ENCODE measurements at places on chromosomes 2 and 18.

- DNase-seq = no peak
Observed at GRCh38 chr2:215777465-215778044, 235.8 kb downstream of the MREG start.

- DNase-seq = no peak
Observed at GRCh38 chr2:206890179-206890578, 49.1 kb upstream of the CPO start.

GRCh38 chr18:31814132-31814531 is 53.5 kb upstream of the SLC25A52 start:
- no peak for DNase-seq

- no peak for DNase-seq
Observed at GRCh38 chr2:113167962-113168340, 5.8 kb upstream of the PSD4 start.

- no peak for DNase-seq
Observed at GRCh38 chr18:21451851-21452250, 148.7 kb downstream of the ESCO1 start.

DNA sequence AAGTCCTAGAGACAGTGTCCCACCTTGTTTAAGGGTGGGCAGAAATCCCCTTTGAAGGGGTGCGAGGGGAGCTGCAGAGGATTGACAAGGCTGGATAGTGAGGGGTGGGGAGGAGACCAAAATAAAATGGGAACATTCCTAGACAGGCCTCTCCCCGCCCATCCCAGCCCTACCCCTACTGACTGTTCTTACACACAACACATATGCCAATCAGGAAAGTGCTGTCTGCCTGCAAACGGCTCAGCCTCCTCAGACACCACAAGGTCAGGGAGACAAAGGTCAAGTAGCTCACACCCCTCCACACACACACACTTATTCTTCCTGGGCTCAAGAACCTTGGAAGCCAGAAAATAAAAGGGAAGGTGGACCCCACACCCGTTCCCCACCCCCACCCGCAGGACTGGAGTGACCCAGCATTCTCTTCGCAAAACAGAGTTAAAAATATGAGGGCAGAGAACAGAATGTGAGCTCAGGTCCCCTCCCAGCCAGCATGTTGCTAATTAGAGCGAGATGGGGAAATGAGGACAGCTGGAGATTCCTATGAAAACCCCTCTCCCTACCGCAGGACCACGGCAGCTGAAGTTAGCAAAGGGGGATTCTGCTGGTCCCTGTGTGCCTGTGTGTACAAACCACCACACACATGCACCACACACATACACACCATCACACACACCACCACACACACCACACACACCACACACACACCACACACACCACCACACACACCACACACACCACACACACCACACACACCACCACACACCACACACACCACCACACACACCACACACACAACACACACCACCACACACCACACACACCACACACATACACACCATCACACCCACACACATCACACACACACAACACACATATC is 197.8 kb downstream of the TNS1 start:
- DNase-seq = no peak

DNA sequence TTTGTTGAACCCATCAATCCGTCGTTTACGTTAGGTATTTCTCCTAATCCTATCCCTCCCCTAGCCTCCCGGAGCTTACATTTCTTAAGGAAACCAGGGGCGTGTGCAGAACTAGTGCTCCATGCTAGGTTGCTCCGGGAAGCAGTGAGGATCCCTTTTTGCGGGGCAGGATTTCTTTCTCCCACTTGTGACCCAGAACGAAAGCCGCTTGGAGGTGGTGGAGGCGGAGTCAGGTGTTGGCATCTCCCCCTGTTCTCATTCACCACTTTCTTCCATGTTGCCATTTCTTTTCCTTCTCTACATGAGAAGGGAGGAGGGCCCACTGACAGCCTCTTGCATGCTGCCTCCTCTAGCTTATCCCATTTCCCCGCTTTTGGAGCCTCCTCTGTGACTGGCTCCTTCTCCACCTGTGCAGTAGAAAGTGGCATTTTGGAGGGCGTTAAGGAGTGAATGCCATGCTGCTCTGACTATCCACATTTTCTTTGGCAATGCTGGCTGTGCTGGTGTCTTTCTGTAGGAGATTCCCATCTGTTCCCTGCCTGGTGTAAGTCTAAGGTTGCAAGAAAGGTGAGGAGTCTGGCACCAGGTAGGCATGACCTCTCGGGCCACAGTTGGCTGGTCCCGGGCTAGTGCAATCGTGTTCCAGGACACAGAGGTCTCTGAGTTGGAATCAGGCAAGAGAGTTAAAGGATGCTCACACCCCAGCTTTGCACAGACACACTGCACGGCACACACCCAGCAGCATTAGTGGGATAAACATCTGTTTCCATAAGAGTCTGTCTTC is 89.5 kb downstream of the ACKR3 start:
- no peak for DNase-seq

DNA sequence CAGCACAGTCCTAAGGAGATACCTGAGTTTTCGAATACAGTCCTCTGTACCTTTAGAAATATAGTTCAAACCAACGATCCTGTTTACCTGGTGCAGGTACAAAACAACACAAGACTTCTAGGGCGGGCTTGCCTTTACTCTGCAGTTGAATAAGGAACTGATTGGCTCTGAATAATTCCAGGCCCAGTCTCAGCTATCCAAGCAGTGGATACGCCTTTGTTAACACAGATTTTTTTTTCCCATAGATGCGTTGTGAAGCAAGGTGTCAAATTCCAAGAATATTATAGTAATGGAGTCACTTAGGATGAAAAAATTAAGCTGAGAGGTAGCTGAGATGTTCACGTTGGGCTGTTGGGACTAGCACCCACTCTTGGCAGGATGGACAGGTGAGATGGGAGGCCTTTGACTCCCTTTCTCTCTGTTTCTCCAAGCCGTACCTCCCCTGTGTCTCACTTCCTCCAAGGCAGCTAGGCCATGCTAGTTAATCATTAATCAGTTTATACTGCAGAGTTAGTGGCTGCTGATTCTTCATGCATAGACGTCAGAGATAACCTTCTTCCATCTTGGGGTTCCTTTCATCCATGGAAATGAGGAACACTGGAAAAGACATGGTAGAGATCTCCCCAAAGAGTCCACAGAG is 380.8 kb upstream of the ACVR2A start:
- DNase-seq = no peak

- DNase-seq = peak; percentile 42
Observed at GRCh38 chr2:230219419-230220331, at the start of gene SP110. Gene SP110 (minus strand): TSS chr2:230219984. CDS start chr2:230216927, 3,057 bp downstream.

GRCh38 chr2:129777146-129777545 is 202.3 kb upstream of the RAB6C start:
- no peak for DNase-seq

GRCh38 chr2:235725016-235725489 is 231.2 kb downstream of the AGAP1 start:
- no peak for DNase-seq

- no peak for DNase-seq
Observed at GRCh38 chr18:34787931-34788532, 77.9 kb downstream of the DTNA start.

DNA sequence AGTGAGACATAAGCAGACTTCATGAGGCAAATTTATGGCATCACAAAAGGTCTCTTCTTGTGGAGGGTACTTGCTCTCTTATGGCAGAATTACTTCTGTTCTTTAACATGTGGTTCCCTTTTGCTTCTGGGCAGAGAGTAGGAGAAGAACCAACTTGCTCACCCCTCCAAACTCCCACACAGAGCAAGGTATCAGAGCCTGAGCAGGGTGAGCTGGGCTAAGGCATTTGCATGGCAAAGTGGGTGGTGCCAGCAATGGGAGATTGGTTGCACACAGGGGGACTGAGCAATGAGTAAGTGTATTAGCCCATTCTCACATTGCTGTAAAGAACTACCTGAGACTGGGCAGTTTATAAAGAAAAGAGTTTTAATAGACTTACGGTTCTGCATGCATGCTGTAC is 64.2 kb upstream of the ITGB6 start:
- DNase-seq = no peak

- DNase-seq = no peak
Observed at GRCh38 chr2:134129900-134130537, 123.9 kb upstream of the MGAT5 start.

- no peak for DNase-seq
Observed at GRCh38 chr18:68721681-68722583, 7.0 kb upstream of the TMX3 start.

- DNase-seq = no peak
Observed at GRCh38 chr2:143263066-143263625, 133.9 kb downstream of the ARHGAP15 start.

- DNase-seq = no peak
Observed at GRCh38 chr2:109475531-109476210, 138.1 kb downstream of the SEPTIN10 start.

- DNase-seq = no peak
Observed at GRCh38 chr2:163692611-163693482, 43.0 kb downstream of the FIGN start.

DNA sequence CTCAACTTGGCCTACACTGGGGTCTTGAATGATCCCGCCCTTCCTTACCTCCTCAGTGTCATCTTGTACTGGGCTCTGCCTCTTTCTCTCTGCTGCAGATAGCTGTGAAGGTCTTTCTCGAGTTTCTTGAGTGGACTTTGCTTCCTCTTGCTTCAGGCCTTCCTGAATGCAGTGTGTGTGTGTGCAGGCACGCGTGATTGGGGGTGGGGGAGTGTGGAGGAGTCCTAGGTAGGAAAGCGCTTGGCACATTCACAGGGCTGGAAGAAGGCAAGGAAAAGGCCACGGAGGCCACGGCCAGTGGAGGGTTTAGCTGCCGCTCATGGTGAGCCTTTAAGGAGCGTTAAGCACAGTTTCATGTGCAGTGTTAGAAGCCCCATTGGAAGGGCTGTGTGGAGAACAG is 5.5 kb downstream of the RALB start:
- no peak for DNase-seq

- no peak for DNase-seq
Observed at GRCh38 chr2:162074632-162074895, 549 bp upstream of the DPP4 start.

DNA sequence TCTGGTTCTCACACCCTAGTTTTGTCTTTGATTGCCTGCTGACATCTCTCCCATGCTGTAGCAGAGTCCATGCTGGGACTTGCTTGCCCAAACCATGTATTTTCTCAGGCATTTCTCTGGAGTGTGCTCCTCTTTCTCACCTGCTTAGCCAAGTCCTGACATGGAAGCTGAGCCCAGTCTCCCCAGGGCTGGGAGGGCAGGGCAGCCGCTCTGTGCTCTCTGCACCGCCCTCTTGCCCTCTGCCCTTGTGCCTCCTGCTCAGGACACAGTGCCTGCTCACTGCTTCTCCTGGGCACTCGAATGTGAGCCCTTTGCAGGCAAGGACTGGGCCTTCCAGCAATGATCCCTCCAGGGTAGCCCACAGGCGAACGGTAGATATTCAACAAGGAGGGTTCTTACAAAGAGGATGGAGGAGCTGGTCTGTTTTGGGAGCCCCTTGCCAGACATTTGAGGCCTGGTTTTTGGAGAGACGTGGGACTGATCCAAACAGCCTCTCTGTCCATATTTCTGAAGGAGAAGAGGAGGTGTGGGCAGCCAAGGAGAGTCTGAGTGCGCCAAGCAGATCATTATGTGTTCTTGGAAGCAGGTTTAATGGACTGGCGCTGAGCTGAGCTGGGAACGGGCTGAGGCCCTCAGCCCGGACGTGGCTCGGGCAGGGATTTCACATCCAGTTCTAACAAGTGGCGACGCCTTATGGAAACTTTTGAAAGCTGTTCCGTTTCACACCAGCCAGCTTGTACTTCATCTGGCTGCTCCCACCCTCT is 4.0 kb downstream of the SLC14A2 start:
- no peak for DNase-seq

DNA sequence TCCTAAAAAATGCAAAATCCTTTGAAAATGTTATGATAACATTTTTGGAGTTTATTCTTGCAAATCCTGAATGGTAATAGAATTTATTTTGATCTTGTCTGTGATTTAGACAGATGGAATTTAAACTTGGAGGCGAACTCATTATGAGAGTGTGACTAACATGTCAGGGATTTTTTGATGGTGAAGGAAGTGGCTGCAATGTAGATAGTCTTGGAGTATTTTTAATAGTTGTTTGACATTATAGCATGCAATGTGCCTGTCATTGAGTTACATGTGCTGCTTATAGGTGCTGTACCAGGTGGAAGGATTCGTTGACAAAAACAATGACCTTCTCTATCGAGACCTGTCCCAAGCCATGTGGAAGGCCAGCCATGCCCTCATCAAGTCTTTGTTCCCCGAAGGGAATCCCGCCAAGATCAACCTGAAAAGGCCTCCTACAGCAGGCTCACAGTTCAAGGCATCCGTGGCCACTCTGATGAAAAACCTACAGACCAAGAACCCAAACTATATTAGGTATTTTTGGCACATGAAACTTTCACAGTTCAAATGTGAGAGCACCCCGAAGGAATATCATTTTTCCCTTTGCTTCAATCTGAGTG is 141.8 kb downstream of the MYO1B start:
- no peak for DNase-seq

DNA sequence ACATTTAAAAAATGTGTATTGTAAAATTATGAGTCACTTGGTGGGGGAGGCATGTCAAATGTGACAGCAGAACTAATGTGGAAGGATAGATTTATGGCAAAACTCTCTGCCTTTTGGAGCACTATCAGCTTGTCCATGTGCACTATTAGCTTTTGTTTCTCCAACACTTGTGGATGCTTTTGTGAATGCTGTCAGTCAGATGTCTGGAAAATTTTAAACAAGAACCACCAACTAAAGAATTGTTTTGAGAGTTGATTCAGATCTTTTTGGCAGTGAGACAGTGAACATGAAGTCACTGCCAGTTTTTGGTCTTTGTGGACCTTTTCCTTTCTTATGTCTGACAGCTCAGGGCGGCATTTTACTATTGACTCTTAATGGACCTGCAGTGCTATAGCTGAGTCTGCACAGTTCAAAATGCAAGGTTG is 72.4 kb downstream of the KIAA1328 start:
- no peak for DNase-seq

- no peak for DNase-seq
Observed at GRCh38 chr2:102025016-102025501, 33.3 kb downstream of the IL1R2 start.

DNA sequence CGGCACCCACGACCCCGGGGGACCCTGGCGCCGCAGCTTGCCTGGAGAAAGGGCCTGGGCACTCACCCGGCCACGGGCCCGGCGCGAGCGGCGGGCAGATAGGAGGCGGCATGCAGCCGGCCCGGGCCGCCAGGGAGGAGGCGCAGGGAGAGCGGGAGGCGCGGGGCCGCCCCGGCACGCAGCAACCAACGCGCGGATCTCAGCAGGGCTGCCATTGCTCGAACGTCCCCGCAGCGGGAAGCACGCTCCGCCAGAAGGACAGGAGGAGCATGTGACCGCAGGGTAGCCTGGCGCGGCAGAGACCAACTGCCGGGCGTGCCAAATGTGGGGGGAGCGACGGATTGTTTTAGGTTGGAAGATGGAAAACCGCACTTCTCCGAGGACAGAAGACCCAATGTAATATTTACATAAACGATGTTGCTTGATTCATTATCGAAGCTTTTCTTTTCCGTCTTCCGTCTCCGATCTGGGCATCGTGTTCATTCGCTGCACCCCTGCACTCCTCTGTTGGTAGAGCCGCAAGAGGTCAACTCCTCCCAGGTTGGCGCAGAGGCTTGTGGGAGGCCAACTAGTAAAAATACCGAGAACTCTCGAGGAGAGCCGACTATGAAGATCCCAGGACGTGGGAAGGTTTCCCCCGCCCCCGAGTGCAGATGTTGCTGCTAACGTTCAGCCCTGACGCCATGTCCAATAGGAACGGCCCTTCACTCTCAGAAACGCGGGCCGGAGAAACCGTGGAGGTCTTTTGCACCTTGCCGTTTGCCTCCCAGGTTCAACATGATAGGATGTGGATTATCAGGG is at the start of gene LRPPRC:
Gene LRPPRC (minus strand): TSS at position 257 of the 801 bp plus-strand sequence. CDS start 42 bp downstream, at position 215.
- DNase-seq = peak; percentile 75

GRCh38 chr2:212538305-212539071 is at the start of gene ERBB4:
Gene ERBB4 (minus strand): TSS chr2:212538802. CDS start chr2:212538530, 272 bp downstream.
- no peak for DNase-seq

GRCh38 chr18:56038171-56039030 is 450.4 kb upstream of the TCF4 start:
- DNase-seq = no peak

Data from stimulated activated CD4-positive, alpha-beta T cell treated with anti-CD3 and anti-CD28 coated beads, Interleukin-1b, Interleukin-23, amount 100 ng/mL, for 1 hour (primary cell).